ENCODE measurements at places on chromosomes 4 and X.

DNA sequence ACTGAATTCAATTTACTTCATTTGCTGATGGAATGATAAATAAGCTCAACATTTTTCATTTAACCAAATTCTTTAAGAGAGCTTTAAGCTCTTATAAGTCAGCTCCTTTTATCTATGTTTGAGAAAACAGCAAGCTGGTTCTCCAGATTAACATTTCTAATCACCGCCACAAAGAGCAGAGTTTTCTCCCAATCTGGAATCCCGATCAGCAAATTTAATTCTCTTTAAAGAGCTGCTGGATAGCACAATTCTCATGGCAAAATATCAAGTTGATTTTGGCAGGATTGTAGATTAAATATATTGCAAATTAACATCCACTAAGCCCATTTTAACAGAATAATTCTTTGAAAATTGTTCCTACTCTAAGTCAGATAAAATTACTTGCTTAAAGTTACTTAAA, 48.8 kb downstream of the RPS6KA3 start:
- no peak for DNase-seq

- no peak for DNase-seq
Measured at GRCh38 chr4:142777045-142777743, 68.9 kb downstream of the INPP4B start.

GRCh38 chr4:182944484-182945213, 27.5 kb upstream of the DCTD start:
- DNase-seq: no peak

GRCh38 chrX:24963823-24964222, 51.9 kb downstream of the ARX start:
- no peak for DNase-seq

GRCh38 chr4:147731580-147732517, at the start of gene ARHGAP10:
Gene ARHGAP10 (plus strand): TSS chr4:147732088. CDS start chr4:147732302, 214 bp downstream.
- peak; percentile 82 for DNase-seq

DNA sequence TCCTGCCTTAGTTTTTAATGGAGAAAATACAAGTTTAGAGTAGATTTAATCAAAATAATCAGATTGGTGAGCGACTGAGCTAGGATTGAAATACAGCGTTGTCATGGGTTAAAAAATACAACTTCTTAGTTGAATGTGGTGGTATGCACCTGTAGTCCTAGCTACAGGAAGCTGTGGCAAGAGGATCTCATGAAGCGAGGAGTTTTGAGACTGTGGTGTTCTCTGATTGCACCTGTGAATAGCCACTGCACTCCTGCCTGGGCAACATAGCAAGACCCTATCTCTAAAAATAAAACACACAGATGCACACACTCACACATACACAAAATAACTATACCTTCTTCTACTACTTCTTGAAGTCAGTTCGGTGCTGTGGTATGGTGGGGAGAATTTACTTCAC, 19.8 kb upstream of the GBA3 start:
- DNase-seq: peak; percentile 21

GRCh38 chr4:112231779-112232713, at the start of gene AP1AR:
Gene AP1AR (plus strand): TSS chr4:112231787. CDS start chr4:112232092, 305 bp downstream.
- DNase-seq: peak; percentile 91

GRCh38 chr4:118372251-118372650, 19.4 kb upstream of the PRSS12 start:
- DNase-seq: no peak

- DNase-seq: peak; percentile 51
Measured at GRCh38 chr4:14787894-14788293, 214.4 kb upstream of the CPEB2 start.

DNA sequence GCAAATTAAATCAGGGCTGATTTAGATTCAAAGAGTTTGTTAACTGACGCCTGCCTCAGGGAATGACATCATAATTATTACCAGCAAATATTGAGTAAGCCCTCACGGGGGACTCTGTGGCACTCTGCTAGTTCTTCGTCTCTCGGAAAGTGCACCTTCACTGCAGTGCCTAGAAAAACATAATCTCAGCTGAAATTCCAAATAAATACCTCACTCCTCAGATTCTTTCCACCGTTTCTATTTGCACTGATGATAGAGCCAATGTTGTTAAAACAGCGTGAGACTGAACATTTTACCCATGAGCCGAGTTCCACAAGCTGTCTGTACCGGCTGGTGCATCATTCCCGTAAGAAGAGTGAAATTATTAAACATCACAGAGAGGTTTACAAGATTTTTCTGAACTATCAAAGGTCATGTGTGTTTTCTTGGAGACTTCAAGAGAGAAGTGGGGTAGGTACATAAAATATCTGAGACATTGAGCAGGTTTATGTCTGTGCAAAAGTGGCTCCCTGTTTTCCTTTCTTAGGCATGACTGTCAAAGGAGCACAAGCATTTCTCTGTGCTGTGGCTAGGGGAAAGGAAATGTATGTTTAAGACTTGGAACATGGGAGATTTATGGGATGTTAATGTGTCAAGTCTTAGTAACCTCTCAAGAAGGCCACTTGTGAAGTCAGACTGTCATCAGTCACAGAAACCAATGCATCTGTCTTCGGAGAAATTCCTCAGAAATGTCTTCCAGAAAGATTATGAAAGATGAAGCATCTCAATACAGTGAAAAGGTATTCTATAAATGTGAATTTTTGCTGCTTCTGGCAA, 119.6 kb downstream of the CBLL2 start:
- no peak for DNase-seq

DNA sequence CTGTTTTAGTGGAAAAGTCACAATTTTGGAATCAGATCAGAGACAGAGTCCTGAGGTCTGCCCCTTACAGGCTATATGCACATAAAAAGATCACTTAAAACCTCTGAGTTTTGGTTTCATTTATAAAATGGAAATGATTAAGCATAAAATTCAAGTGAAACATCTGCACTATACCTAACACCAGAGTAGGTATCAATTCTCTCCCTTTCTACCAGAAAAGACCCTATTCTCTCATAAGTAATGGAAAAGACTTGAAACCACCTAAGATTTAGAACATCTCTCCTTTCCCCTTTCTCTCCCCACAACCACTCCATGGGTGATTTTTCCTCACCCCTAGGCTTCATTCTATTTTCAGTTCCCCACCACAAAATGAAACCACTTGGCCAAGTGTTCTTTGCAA, 907 bp downstream of the LHFPL1 start:
- DNase-seq: no peak

- DNase-seq: no peak
Measured at GRCh38 chr4:30630431-30630830, 89.7 kb upstream of the PCDH7 start.

GRCh38 chr4:165177725-165178666, 29.4 kb upstream of the KLHL2 start:
- DNase-seq: peak; percentile 65

- DNase-seq: no peak
Measured at GRCh38 chrX:135410861-135411627, 10.7 kb upstream of the SMIM10L2A start.

GRCh38 chr4:3489451-3489962, 26.4 kb downstream of the DOK7 start:
- peak; percentile 30 for DNase-seq

- no peak for DNase-seq
Measured at GRCh38 chrX:142076633-142077032, 128.5 kb downstream of the MAGEC2 start.

DNA sequence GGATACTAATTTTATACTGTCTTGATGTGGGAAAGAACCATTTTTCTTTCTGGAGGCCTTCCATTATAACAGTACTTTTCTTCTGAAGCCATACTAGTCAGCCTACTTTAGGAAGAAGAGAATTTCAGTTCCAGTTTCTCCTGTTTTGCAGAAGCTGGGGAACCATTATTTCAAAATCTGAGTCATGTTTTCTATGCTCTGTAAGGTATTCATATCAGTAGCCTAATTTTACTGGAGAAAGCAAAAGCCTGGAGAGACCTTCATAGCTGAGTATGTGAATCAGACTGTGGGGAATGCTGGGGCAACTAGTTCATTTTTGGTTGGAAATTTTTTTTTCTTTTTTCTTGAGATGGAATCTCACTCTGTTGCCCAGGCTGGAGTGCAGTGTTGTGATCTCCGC, 22.4 kb downstream of the AFF1 start:
- peak; percentile 67 for DNase-seq

GRCh38 chrX:78838709-78839108, 91.2 kb downstream of the LPAR4 start:
- no peak for DNase-seq

GRCh38 chr4:25030277-25031076, at the start of gene LGI2:
Gene LGI2 (minus strand): TSS chr4:25030946. CDS start chr4:25030693, 253 bp downstream.
- DNase-seq: no peak

DNA sequence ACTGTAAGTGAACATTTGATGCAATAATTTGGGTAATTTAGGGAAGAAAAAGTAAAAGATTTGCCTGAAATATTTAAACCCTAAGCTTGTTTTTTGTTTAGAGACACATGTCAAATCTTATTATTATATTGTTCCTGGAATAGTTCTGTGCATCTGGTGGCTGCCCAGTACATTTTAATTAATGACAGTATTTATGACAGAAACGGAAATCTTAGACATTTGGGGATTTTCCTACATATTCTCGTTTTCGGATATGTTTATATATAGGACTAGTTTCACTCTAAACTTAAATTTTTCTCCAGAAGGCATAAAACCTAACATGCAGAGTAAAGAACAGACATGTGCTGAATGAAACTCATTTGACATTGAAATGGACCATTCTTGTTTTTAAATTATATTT, 125.6 kb upstream of the PAQR3 start:
- no peak for DNase-seq

DNA sequence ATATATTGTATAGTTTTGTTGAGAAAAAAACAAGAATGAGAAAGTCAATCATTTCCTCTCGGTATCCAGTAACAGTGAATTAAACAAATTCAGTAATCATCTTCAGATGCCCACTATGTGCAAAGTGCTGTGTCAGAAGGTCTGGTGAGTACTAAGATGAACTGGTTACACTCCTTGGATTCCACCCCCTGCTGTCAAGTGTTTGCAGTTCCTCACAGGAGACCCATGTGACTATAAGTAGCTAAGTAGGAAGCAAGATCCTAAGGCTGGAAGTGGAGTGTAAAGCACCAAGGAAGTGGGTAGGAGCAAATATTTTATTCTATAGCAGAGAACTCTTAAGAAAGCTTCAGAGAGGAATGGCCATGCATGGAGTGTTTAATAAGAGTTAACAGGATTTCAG, 73.6 kb downstream of the SNX25 start:
- no peak for DNase-seq

GRCh38 chrX:37796310-37796709, 16.5 kb downstream of the CYBB start:
- no peak for DNase-seq

DNA sequence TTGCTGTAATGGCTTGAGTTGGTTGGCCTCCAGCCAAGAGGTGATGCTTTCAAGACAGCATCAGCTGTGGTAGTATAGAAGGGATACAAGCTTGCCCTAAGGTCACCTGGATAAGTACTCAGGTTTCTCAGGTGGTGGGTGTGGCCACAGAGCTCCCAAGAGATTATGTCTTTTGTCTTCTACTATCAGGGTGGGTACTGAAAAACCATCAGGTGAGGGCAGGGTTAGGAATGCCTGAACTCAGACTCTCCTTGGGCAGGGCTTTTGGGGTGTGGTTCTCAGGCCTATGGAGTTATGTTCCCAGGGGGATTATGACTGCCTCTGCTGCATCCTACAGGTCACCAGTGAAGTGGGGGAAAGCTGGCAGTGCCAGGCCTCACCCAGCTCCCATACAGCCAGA, 654.6 kb upstream of the GALNT7 start:
- no peak for DNase-seq

DNA sequence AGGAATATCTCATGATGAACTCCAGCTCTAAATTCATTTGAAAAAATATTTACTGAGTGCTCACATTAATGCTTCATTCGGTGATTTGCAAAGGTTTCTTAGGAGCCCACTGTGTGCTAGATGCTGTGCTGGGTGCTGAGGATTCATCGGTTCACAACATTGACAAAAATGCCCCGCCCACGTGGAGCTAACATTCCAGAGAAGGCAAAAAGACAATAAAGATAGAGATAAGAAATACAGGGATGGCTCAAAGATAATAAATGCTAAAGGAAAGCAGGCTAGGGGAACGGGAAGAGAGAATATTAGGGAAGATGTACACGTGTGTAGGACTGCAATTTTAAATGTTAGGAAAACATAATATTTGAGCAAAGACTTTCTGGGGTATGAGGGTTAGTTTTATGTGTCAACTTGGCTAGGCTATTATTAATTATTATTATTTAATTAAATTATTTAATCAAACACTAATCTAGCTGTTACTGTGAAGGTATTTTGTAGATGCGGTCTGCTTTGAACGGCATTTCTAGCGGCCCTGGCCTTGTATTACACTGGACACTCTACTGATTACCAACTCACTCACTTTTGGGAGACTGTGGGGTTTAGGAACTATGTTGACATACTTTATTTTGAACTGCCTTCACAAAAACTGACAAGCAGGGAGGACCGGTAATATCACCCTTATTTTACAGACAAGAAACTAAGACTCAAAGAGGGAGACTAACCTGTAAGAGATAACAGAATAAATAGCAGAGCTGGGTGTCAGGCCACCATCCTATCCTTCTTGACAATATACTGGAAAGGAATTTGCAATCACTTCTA, 61.9 kb upstream of the IRF2 start:
- peak; percentile 28 for DNase-seq

DNA sequence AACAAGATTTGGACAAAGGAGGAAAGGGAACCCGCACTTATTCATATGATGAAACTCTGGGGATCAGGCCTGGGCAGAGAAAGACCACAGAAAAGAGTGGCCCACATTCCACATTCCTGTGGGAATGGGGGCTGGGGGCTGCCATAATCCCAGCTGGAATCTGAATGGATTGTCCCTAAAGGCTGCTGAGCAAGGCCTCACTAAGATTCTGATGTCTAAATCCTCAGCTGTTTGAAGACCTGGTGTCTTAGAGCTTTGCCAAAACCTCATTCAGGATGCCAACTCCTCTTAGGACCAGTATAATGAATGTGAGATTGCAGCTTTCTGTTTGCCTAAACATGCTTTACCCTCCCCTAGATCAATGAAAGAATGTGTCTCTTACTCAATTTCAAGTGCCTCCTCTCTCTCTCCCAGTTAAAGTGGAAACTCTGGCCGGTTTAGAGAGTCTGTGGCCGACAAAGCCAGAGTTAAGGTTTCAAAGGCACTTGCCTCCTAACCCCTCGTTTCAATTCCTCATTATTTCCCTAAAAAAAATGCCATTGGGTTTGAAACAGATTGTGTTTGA, 33.3 kb upstream of the GPC4 start:
- DNase-seq: no peak
